ENCODE measurements at places on chromosomes 6 and 20.

GRCh38 chr20:25685276-25686080 lies 11.2 kb downstream of the ZNF337 start:
- no peak for DNase-seq

DNA sequence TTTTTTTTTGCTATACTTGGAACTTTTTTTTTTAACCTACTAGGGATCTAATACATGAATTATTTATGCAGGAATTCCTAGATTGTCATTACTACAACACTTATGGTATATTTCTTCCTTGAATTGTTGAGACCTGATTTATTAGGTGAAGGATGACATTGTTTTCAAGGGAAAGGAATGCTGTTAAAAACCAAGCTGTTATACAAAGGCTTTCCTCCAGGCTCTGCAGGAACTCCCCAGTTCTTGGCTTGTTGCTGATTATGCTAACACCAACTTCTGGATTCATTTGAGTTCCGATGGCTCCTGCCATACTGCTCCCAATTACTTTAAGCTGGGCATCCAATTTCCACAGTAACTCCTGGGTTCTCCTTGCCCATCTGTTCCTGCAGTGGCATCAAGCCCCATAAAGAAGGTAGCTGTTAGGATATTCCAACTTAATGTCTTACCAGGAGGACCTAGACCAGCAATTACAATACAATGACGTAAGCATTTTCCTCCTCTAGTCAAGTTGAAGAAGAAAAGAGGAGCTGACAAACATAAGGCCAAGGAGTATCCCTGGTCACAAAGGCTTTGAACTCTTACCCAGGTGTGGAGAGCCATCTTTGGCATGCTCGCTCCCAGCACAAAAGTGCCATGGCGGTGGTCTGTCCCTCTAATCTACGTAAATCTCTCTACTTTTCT lies 215.9 kb upstream of the AGPAT4 start:
- no peak for DNase-seq

- no peak for DNase-seq
Measured at GRCh38 chr6:13304580-13305260, 23.6 kb downstream of the TBC1D7 start.

GRCh38 chr6:74902089-74902488 lies 303.8 kb downstream of the COL12A1 start:
- no peak for DNase-seq

GRCh38 chr6:133899556-133899955 lies 10.6 kb downstream of the TCF21 start:
- DNase-seq = no peak

DNA sequence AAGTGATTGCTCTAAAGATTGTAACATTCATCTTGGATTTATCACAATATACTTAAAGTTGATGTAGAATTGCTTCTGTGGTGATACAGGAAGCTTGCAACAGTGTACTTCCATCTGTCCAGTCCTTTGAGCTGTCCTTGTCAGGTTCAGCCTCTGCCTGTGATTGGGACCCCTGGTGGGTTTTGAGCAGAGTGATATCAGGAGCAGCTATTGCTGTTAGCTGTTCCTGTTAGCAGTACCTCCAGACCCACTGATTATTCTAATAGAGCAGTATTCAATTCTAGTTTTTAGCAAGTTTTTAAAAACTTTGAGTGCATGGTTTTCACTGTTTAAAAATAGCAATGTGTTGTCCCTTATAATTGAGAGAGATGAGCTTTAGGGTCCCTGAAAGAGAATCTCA lies 48.8 kb downstream of the TULP4 start:
- no peak for DNase-seq

GRCh38 chr20:40495956-40496355 lies 193.1 kb downstream of the MAFB start:
- DNase-seq = no peak

Data from stimulated activated CD4-positive, alpha-beta T cell treated with anti-CD3 and anti-CD28 coated beads, Interleukin-2, amount 100 ng/mL, for 48 hours (primary cell).